ENCODE measurements at places on chromosomes 3 and 15. TPM values are rescaled to one million over a fixed set of nuclear protein-coding genes. Genes with fewer than 3 reads are reported as not detected.

Gene MAN2A2
- polyA plus RNA-seq = 33.0 TPM

Gene SERPINI1
- 11.4 TPM for polyA plus RNA-seq

Gene KBTBD13
- polyA plus RNA-seq = 1.8 TPM

Gene WDR76
- 9.2 TPM for polyA plus RNA-seq

Gene CPNE9
- not detected for polyA plus RNA-seq

Gene EIF2A
- polyA plus RNA-seq = 198 TPM

Gene ATP8B4
- polyA plus RNA-seq = 4.0 TPM

Gene RTP3
- 0.15 TPM for polyA plus RNA-seq

Gene GABRR3
- not detected for polyA plus RNA-seq

Gene CELSR3
- polyA plus RNA-seq = 0.87 TPM

Gene TOP2B
- 130 TPM for polyA plus RNA-seq

Gene TMEM158
- 0.52 TPM for polyA plus RNA-seq

Gene CFAP161
- polyA plus RNA-seq = 0.42 TPM

Gene GHSR
- polyA plus RNA-seq = not detected

Gene SLITRK3
- 0.04 TPM for polyA plus RNA-seq

DNA sequence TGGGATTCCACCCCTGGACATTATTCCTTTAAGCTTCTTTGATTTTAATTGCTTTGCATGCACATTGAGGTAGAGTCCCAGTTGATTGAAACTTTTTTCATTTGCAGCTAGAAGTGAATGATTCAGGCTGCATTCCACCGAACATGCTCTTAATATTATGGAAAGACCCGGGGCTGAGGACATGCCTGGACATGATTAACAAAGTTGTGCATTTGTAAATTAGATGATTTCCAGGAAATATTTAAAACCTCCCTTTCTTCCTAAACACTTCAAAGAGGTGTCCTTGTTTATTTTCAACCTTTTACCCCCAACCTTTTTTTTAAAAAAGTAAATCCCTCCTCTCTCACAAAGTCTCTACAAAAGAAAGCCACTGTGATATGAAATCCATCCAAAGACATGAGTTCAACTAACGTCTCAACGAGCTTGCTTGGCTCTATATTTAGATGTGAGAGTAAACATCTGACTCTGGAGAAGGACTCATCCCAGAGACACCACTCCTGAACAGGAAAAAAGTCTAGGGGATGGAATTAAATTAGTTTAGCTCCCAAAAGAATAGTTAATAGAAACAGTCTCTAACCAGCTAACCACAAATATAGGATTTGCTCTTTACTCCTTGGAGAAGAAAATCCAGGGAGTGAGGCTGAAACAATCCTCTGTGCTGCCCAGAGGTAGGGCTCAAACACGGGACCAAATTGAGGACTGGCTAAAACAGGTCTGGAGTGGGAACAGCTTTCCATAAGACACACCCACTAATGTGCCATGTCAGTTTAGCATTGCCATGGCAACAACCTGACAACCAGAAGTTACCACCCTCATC, 83.1 kb downstream of the XXYLT1 start:
- no peak for DNase-seq

GRCh38 chr3:190620886-190621608, 107.2 kb downstream of the IL1RAP start:
- no peak for DNase-seq

- no peak for DNase-seq
These were observed 123.1 kb upstream of the STRIT1 start for GRCh38 chr3:155416500-155417118.

GRCh38 chr15:26632500-26632899, 140.4 kb downstream of the GABRB3 start:
- no peak for DNase-seq

GRCh38 chr3:183551930-183552329, 3.6 kb downstream of the KLHL6 start:
- DNase-seq = no peak

GRCh38 chr3:101279765-101280385, 40.5 kb downstream of the IMPG2 start:
- no peak for DNase-seq

- DNase-seq = no peak
These were observed 197.8 kb downstream of the TBC1D5 start for GRCh38 chr3:17544632-17545031.

DNA sequence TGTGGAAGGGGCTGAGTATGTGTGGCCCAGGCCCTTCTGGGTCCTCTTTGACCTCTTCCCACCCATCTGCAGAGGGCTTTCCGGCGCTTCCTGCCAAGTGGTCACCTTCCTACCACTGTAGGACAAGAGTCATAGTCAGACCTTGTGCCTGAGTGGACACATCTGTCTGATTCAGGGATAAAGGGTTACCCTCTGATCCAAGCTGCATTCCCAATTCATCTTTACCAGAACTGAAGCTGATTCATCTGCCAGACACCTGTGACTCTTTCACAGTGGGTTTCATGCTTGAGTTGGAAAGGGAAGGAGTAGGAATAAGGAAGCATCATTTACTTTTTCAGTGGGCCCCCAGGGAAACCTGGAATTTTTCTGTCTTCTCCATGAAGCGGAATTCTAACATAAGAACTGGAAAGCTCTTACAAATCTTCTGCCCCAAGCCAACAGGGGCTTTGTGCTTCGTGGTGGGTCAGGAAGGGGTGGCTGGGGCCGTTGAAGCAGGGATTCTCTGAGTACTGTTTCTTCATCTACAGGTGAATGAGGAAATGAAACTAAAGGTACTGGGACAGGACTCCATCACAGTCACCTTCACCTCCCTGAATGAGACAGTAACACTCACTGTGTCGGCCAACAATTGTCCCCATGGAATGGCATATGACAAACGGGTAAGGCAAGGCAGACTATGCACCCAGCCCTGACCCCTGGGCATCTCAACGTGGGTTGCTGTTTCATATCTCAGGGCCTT, 46.4 kb downstream of the C3orf20 start:
- DNase-seq = no peak

DNA sequence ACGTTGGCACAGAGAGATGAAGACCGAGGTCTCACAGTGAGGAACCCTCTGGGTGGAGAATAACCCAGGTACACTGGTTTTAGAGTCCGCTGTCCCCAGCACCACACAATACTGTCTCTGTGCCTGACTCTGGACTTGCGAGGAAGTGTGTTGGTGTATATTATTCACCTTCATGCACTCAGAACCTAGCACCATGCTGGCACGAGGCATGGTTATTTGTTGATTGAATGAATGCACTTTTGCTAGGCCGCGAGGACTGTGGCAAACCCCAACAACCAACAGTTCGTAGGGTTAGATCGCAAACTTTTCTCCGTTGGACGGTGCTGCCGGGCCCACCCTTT, 484 bp upstream of the C3orf52 start:
- DNase-seq = no peak

DNA sequence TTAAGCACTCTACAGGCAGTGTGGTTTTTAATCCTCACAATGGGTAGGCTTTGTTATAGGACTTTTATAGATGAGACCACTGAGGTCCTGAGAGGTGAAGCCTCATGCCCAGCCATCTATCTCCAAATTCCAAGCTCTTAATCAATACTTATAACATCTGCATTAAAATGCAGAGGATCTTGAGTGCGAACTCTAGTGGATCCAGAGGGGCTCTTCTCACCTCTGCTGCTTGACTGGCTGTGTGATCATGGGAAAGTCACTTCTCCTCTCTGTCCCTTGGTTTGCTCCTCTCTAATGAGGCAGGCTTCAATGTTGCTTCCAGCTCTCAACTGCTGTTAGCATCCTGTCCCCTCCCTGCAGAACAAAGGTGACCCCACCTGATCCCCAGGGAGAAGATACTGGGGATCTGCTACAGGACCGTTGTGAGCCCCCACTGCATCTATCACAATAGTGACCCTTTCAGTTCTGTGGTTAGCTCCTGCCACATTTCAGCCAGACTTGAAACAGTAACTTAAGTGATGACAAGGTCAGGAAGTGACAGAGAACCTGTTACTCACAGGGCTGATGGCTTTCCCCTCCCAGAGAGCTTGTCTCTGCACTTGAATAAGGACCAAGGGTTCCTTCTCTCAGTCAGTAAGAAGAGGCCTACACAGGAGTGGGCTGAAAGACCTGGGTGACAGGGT, 1.3 kb downstream of the SLC27A2 start:
- no peak for DNase-seq

- no peak for DNase-seq
These were observed 89.3 kb downstream of the ALCAM start for GRCh38 chr3:105456017-105456416.

- DNase-seq = no peak
These were observed 57.8 kb upstream of the CPOX start for GRCh38 chr3:98650971-98651779.

DNA sequence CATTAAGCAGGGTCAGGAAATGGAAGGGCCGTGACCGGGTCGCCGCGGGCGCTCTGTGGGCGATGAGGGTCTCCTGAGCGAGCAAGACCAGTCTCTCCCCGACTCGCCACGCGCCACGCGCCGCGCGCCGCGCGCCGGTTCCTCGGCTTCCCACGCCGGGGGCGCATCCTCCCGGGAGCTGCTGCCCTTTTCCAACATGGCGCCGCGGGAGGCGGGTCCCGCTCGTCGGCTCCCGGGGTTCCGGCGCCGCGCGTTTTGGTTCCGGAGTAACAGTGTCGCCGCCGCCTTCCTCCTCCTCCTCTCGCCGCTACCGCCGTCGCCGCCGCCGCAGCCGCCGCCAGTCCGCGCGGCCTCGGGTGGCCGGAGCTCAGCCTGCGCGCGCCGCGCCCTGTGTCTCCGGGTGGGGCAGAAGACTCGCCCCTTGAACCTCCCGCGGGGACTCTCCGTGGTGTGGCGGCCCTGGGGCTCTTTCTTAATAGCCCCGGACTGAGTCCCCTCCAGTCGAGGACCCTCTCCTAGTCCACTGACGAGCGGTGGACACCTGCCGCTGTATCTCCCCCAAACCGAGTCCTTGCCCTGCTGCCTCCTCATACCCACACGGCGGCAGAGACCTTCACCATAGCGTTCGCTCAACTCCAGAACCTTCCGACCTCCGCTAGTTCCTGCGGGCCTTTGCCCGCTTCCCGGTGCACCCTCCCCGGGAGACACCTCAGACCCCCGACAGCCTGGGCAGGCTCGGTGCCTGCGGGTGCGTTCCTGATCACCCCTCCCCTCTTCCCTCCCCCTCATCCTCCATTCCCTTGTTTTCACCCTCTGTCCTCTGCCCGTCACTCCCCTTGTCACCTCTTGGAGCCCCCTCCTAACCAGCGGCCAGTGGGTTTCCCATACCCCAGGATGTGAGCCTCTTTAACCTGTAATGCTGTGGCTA, at the start of gene MAP2K5:
TSS of gene MAP2K5 (plus strand) at position 284 of the 928 bp plus-strand sequence. CDS start at position 917, 633 bp downstream.
- peak; percentile 72 for DNase-seq

DNA sequence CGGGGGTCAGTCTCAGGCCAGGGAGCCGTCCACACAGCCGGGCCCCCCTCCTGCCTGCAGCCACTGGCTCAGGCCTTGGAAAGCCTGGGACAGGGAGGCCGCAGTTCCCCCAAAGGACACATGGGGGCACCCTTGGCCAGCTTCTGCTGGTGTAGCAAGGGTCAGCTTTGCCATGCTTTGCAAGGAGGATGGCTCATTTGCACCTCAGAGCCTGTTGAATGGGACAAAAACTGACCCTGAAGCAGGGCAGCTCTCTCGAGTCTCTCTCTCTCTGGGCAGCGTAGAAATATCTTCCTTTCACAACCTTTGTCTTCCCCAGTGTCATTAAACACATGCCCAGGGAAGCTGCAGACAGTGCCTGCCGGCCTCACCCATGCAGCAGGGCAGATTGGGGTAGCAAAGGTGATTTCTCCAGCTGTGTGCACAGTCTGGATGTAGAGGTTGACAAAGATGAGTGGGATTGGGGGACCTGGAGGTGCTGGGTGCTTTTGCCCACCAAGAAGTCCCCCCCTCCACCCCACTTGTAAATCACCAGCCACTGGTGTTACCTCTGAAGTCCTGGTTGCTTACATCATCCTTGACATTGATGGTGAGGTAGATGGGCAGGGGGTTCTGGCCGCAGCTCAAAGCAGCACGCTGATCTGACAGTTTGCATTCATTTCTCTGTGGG, 17.4 kb upstream of the EHD4 start:
- peak; percentile 68 for DNase-seq

DNA sequence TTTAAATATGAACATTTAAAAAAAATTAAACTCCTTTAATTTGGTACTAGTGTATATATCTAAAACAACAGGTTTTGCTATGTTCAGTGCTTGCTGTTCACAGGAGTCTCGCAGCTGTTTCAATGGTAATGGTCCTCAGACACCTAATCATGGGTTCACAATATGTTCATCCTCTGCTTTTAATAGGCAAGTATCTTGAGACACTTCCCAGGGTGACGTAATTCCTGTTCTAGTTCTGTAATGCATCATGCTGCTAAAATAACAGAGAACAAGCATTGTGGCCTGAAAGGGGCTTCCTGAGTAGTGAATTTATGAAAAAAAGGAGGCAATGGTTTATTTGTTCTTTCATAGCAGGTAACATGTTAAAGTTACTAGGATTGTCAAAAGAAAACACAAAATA, 625.2 kb upstream of the GBE1 start:
- no peak for DNase-seq

GRCh38 chr3:14410106-14410502, 7.7 kb downstream of the SLC6A6 start:
- no peak for DNase-seq

- DNase-seq = peak; percentile 64
These were observed 45.3 kb upstream of the ARL6 start for GRCh38 chr3:97719156-97719821.

- no peak for DNase-seq
These were observed 71.5 kb upstream of the KLF13 start for GRCh38 chr15:31255176-31255510.

DNA sequence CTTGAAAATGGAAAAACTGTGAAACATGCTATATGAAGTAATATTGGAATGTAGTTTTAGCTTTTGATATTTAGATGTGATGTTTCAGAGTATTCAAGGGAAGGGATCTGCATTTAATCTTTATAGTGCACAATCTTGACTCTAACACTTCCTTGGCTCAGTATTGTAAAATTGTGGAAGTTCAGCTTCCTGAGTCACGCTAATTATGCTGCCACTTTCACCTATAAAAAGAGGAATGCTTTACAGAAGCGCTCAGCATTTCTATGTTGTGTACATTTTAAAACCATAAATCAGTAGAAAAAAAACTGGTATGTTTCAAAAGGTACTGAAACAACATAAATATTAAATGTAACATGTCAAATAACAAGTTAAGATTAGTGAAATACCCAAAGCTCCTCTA, 32.6 kb downstream of the SERPINI2 start:
- no peak for DNase-seq

DNA sequence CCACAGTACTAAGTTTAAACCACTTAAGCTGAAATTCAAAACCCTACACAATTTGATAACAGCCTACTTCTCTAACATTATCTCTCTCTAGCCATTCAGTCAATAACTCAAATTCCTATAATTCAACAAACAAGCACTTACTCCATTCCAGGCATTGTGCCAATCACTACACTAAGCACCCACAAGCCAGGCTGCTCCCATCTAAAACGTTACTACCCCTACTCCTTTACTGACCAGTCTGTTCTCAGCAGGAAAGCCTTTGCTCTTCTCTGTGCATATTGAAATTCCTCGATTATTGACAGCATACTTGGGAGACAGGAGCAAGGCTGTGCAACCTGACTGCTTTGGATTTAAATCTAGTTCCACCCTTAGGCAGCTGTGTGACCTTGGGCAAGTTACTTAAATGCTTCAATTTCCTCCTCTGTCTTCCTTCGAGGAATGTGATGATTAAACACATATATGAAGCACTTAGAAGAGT, 177.2 kb upstream of the THBS1 start:
- DNase-seq = no peak
